DMS153 (cell line): ENCODE measurements at places on chromosomes 16 and 17.

GRCh38 chr16:66899945-66900710, 18.6 kb downstream of the CDH16 start:
- peak; percentile 72 for DNase-seq

DNA sequence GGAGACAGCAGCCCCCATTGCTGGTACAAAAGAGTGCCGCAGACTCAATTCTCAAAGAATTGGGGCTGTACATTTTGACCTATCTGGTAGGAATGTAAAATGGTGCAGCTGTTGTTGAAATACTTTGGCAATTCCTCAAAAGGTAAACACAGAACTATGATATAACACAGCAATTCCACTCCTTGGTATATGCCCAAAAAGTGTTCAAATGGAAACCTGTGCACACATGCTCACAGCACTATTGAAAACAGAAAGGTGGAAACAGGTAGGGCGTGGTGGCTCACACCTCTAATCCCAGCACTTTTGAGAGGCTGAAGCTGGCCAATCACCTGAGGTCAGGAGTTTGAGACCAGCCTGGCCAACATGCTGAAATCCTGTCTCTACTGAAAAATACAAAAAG, 34.7 kb downstream of the ANKRD11 start:
- no peak for DNase-seq

- no peak for DNase-seq
Measured at GRCh38 chr16:66154801-66155200, 211.7 kb upstream of the CDH5 start.

DNA sequence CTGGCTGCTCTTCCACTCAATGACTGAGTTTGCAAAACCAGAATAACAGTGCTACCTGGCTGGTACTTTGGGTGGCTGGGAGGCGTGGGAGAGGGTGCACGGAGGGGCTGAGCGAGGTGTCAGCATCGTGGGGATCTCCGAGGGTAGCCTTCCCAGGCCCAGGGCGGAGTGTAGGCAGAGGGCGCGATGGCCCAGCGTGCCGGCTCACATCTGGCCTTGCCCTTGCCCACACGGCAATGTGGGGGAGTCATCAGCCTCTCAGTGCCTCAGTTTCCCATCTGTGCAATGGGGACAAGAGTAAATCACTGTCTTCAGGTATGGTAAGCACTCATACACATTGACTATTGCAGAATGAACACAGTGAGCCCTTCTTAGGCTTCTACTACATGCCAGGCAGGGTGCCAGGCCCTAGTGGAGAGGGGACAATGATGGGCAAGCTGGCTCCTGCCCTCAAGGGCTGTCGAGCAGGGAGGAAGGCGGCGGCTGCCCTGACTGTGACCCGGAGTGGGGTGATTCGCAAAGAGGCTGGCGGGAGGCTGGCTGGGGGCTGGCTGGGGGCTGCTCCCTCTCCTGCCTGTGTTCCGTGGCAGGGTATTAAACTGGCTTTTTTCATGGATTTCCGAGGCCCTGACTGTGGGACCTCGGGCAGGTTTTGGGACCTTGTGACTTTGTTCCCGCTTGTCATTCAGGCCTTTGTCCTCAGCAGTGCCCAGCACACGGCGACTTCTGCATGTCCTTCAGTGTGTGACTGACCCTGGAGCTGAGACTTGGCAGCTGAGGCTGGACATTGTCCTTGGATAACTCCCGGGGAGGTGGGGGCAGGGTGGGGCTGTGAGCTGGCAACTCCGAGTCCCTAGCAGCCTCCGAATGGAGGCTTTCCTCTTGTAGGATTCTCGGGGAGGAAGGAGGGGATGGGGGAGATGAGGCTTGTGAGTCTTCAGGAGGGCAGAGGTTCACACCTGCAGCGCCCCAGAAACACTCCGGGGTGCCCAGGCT, 243.1 kb downstream of the SEC14L1 start:
- no peak for DNase-seq

- DNase-seq, result no peak
Measured at GRCh38 chr17:8823279-8823678, 24.1 kb upstream of the MFSD6L start.

- no peak for DNase-seq
Measured at GRCh38 chr16:59067205-59067604, 333.1 kb upstream of the GOT2 start.

- no peak for DNase-seq
Measured at GRCh38 chr17:81396722-81397313, 1.6 kb downstream of the BAHCC1 start.

DNA sequence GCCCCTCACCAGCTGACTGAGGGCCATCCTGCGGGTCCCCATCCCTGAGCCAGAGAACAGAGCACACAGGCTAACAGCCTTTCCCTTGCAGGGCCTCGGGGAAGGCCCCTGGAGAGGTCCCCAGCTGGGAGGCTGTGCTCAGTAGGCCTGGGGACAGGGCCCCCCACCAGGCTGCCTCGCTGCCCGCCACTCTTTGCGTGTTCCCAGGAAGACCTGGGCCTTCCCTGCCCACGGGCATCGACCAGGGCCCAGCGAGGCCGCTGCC, 785 bp downstream of the HID1 start:
- no peak for DNase-seq

DNA sequence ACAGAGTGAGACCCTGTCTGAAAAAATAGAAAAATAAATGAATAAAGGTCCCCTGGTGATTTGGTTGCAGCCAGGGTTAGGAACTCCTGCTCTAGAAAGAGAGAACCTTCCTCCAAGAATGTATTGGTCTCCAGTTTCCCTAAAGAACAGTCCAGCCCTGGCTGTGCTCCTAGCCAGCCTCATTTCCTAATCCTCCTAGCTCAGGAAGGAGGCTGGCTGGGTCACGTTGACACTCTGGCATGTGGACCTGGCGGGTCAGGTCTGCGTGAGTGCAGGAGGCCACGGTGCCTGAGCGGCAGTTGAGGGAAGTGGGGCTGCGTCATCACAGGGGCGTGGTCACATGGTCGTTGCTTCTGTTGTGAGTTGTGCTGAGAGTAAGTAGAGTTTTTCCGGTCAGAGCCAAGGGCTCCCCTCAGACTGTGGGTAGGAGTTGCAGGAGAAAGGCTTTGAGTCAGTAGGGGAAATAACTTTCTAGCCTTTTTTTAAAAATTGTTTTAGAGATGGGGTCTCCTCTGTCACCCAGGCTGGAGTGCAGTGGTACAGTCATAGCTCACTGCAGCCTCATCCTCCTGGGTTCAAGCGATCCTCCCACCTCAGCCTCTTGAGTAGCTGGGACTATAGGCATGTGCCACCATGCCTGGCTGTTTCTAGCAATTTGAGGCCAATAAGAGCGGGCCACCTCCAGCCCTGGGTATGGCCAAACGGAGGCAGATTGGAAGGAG, 194.0 kb upstream of the CIBAR2 start:
- peak; percentile 74 for DNase-seq
